Endothelial cell of umbilical vein (primary cell): ENCODE measurements at places on chromosomes 4 and X.

- DNase-seq, result no peak
These were observed 179.2 kb upstream of the HCCS start for GRCh38 chrX:10931976-10932375.

GRCh38 chrX:8841911-8842310 is 40.7 kb upstream of the FAM9A start:
- no peak for DNase-seq

DNA sequence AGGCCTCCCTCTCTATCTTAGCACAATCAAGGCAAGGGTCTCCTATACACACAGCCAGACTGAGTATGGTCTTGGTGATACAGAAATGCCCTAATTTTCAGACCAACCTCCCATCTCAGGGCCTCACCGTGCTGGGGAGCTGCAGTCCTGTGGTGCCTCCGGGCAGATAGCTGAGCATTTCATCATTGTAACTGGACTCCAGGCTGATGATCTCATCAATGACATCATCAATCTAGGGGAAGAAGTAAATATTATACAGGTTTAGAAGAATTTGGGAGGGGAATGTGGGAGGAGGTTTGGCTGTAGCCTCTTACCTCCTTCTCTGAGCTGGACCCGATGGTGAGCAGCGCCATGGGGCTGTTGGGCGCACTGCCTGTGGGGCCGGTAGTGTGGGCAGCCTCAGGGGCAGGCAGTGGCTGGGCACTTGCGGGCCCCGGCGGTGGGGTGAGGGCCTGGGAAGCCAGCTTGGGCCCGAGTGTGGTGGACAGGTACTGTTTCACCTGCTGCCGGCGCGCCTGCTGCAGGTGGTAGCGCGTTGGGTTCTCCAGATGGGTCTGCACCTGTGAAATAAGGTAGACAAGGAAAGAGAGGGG is 5.2 kb downstream of the TFE3 start:
- no peak for DNase-seq

- peak; percentile 10 for DNase-seq
These were observed 119.0 kb downstream of the GPR143 start for GRCh38 chrX:9646471-9647224.

DNA sequence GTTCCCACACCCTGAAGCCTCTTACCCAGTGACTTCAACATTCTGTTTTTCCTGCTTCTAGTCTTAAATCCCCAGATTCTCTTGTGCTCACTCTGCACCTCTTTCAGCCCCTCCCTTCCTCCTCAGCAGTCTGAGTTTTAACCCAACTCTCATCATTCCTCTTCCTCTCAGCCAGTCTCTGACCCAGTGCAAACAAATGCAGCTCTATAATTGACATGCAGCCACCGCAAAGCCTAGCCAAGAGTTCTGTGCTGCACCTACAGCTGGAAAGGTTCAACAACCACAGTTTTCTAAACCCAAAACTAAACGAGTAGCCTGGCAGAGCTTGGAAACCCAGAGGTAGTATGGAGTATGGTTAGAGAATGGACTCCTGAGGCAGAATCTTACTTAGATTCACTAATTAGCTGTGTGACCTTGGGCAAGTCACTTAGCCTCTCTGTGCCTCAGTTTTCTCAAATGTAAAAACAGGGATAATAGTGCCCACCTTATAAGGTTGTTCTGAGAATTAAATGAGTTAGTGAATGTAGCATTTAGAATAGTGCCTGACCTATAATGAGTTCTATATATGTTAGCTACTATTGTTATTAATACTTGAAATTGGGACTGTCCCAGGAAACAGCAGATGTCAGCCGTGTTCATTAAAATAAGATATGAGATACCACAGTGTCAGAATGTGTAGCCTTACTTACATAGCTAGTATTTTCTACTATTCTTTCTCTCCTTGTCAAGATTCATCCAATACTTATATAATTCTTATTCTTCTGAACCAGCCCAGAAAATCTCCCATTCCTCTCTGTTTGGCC is 3.5 kb downstream of the TMEM154 start:
- DNase-seq, result no peak

GRCh38 chrX:39518476-39519029 is 579.2 kb downstream of the BCOR start:
- no peak for DNase-seq

DNA sequence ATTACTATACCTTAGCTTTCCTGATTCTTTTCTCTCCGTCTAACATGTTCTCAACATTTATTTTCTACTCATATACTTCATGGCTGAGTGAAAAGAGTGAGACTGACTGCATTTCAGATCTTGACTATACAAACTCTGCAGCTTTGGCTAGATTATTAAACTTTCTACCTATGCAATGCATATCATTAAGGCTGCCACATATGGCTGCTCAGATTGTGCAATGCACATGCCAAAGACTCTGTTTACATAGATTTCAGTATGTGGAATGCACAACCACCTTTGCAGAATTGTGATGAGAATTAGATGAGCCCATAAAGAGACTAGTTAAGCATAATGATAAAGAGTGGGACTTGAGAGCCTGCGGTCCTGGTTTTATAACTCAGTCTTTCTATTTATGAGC is 196.5 kb downstream of the BMPR1B start:
- DNase-seq, result no peak

DNA sequence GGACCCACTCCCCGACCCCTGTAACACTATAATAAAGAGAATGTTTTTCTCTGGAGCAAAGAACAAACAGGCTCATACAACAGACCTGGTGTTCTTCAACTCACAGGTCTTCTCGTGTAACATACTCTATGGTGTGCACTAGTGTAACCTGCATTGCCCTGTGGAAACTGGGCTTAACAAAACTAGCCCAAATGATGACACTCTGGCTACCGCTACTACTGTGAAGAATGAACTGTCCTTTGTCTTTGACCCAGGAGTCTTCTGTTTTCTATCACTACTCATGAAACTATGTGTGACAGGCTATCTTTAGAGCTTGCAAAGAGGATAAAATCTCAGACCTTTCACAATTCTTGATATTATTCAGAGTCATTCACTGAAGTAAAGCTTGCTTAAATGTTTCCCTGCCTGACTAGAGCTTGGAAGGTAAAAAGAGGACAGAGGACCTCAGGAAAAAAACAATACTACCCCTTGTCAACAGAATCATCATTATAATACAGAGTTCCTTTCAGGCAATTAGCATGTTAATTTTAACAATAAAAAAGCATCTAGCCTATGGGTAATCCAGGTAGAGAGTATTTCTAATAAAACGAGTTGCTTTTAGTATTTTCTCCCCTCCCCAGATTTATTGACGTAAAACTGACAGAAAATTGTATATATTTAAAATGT is 59.2 kb downstream of the FSTL5 start:
- no peak for DNase-seq

GRCh38 chr4:5683566-5683965 is 24.8 kb downstream of the EVC2 start:
- DNase-seq, result no peak
